EL (cell line): ENCODE measurements at places on chromosomes 6 and 20.

DNA sequence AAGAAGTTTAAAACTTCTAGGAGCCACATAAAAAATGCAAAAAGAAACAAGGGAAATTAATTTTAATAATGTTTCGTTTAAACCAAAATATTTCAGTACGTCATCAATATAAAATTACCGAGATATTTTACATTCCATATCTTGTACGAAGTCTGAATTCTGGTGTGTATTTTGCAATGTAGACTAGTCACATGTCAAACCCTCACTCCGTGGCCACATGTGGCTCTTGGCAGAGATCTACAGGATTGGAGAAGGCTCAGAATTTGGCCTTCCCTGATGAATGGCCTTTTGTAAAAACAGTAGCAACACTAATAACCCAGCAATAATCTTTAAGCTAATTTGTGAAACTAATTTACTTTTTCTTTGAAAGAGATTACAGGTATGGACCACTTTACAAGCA lies 217.1 kb downstream of the PRL start:
- peak; percentile 89 for DNase-seq

GRCh38 chr6:163596174-163596573 lies 181.7 kb downstream of the QKI start:
- no peak for DNase-seq

- no peak for DNase-seq
Observed at GRCh38 chr6:148199584-148199983, 143.1 kb upstream of the SASH1 start.

DNA sequence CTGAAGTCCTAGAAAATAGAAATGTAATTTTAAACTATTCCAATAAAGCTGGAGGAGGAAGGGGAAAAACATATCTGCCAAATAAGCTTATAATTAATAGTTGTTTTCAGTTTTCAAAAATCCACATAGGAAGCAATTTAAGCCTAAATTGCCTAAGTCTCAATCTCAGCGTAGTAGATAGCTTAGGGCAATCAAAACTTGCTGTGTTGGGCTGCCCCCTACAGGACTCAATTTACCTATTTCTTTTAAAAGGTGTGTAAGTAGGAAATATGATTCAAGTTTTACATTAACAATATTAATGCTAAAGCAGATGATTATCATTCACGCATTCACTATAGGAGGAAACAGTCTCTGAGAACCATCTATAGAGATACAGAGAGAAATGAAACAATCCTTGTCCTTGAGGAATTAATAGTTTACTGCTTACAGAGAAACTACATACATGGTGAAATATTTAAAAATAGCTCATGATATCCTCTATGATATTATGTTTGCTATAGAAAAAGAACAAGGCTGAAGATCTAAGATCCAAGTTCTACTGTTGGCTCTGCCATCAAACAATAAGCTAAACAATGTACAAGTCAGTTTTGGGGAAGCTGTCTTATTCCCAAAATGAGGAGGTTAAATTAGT lies 102.1 kb downstream of the ATG5 start:
- peak; percentile 73 for DNase-seq

DNA sequence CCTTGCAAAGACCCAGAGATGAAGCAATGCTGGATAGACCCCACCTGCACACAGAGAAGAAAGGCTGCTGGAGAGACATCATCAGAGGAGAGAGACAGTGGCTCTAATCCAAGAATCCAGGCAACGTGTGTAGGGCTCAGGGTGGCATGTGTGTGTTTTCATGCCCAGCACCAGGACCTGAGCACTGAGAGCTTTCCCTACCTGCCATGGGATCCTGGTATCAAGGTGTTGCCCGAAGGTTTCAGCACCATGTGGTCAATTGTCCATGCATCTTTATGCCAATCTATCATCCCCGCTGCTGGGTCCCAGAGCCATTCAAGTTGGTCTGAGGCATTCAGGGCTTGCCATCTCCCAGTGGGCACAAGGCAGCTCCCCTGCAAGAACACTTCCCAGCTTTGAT lies 7.5 kb upstream of the CD93 start:
- DNase-seq: no peak
